ENCODE measurements at places on chromosomes 12 and 14.
A peak's percentile ranks its signal among the peaks of the same experiment; 100 is the strongest.

- no peak for DNase-seq
These were observed 283.6 kb downstream of the CACNA1C start for GRCh38 chr12:2336409-2336829.

DNA sequence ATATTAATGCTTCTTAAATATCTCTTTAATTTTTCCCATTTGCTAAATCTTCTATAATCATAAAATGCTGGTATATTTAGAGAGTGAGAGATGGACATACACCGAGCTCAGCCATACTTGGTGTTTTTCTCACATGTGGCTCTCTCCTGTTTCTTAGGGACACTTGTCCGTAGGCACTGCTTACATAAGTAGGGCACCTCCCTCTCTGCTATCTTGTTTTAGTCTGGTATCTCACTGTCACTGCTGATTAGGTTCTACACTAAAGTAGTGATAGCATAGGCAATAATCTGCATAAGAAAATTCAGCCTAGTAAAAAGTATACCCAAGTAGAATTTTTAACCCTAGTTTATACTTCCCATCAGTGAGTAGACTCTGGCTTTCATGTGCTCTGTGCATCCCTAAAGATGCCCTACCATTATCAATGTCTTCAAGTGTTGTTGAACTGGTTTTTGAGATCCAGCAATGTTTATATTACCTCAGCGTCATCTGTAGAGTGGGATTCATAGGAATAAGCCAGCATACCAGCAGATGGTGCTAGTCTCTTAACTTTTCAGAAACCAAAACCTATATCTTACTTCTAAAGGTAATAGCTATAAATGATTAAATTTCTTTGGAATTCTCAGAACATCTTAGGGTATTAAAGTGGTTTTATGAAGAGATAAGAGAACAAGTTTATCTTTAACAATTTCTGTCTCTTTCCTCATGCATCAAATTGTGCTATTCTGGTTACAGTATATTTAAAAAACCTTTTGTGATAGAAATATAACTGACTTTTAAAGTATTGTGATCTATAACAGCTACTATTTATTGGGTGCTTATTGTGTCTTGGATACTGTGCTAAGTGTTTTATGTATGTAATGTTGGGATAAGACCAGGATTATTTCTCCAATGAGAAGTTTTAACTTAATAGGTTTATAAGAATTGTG lies 32.9 kb downstream of the ARID2 start:
- DNase-seq, result peak; percentile 26

GRCh38 chr12:19035536-19035935 lies 94.0 kb upstream of the PLEKHA5 start:
- no peak for DNase-seq

DNA sequence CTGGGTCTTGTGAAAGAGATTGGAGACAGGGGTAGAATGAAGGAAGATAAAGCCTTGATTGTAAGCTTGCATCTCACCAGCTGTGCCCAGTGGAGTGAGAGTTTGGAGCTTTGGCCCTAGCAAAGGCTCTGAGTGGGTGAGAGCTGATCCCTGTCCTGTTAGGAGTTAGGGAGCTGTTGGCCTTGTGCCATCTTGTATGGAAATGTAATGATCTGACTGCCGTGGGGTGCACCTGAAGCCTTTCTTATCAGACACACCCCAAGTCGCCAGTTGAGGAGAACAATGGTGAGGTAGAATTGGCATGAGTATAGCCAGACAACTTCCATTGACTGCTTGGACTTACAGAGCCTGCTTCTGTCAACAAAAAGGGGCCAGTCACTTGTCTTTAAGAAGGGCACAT lies 130.1 kb downstream of the PRKCH start:
- DNase-seq, result no peak

- peak; percentile 44 for DNase-seq
These were observed 1.8 kb downstream of the HNRNPC start for GRCh38 chr14:21267431-21267845.

DNA sequence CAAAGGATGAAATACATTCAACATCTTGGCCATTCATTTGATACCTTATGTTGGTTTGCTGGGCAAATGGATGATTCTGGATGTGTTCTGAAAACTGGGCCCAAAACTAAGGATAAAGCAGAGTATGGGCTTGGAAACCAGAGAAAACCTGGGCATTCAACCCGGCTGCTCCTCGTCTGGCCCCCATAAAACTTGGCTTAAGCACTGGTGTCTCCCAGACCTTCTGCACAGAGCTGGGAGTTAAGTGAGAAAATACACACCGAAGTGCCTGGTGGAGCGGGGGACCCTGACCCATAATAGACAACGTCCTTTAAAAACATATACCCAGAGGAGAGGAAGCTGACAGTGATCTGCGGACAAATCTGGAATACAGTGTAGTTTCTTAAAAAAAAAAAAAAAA lies 112.5 kb downstream of the FOXN3 start:
- DNase-seq, result peak; percentile 11

GRCh38 chr12:54796991-54797390 lies 57.3 kb upstream of the MUCL1 start:
- DNase-seq, result no peak

GRCh38 chr12:4269279-4269991 lies 4.1 kb upstream of the CCND2 start:
- DNase-seq, result peak; percentile 63

DNA sequence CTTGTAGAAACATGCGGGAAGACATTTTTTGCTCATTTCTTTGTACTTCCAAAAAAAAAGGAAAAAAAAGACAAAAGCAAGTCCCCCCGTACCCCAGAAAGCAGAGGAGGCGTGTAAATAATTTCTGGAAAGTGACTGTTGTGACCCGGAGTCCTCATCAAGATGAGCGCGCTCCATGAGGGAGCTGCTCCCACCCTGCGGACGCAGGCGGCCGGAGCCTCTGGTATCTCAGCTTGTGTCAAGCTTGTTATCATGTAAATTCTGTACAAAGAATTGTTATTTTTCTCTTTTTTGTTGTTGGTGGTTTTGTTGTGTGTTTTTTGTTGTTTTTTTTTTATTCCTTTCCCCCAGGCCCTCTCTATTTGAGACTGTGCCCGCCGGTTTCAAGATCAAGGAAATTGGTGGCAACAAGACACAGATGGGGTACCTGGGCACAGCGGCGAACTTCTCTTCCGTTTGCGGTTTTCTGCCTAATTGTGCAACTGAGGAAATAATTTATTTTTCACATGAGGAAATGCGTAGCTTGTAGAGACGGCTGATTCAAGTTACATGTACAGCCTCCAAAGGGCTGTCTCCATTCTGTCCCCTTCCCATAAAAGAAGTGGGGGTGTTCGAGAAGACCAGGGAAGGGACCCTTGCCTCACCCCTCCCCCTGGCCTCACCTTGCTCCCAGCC lies 27.0 kb downstream of the HPD start:
- DNase-seq, result no peak

- no peak for DNase-seq
These were observed 1401.8 kb downstream of the FSCB start for GRCh38 chr14:43105305-43105704.

DNA sequence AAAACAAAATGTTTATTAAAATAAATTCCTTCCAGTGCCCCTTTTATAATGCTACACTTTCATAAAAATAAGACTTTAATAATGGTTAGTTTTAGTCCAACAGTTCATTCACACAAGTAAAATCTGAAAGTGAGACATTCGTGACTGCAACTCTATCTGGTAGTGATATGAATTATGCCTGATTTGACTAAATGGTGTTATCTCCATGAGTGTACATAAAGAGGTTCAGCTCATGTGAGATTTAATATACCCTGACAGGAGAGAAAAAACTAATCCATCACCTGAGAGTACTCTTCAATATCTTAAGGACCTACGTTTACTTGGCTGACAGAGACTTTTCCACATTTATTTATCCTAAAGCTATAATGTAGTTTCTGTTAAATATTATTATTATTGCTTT lies 34.0 kb downstream of the ERO1A start:
- DNase-seq, result no peak

Data from OCI-LY7 (cell line).